ENCODE measurements at places on chromosomes 12 and 14.
A peak's percentile ranks its signal among the peaks of the same experiment; 100 is the strongest.

DNA sequence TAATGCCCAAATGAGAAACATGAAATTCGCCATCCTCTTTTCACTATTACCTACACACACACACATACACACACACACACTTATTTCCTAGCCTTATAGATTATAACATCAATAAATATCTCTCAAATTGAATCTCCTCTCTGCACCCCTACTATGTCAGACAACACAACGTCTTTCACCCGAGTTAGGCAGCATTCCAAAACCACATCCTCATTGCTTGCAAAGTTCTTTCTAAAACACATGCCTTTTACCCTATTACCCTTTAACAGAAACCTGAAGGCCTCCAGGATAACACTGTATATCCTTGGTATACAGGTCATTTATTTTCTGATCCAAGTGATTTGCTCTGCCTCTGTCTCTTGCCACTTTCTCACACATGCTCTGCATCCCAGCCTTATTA, 56.3 kb downstream of the KCNH5 start:
- DNase-seq, result no peak

DNA sequence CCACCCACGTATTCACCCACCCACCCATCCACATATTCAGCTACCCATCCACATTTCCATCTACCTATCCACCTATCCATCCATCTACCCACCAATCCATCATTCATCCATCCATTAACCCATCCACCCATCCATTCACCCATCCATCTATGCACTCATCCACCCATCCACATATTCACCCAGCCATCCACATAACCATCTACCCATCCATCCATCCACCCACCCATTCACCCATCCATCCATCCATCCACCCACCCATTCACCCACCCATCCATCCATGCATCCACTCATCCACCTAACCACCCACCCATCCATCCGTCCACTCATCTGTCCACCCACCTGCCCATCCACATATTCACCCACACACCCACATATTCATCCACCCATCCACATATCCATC, 70.5 kb downstream of the LGMN start:
- DNase-seq, result no peak

DNA sequence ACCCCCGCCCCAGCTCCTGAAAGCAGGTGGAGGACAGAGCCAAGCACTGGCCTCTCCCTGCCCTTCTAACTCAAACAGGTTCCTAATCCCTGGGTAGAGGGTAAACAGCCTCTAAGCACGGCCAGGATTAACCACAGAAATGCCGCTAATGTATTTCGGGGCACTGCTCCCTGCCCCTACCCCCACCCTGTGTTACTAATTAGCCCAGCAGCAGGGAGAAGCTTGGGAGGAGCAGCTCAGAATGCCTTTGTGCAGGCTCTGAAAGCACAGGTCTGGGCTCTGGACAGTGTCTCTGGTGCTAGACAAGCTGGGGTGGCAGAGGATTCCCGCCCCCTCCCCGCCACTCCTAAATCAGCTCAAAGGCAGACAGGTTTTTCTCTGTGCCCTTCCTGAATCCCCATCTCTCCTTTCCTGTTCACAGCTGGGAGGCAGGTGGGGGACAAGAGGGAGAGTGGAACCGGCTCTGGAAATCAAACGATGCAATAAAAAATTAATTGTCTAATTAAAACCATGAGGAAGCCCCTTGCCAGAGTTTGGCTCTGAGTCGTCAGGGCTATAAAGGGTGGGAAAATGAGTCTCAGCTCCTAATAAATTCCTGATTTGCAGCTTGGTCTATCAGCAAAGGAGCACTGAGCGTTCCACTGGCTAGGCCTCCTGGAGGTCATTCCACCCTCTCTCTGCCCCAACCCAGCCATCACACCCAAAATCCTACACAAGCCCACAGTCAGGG, 53.0 kb downstream of the SMUG1 start:
- DNase-seq, result no peak

- no peak for DNase-seq
These were observed 16.6 kb upstream of the TCP11L2 start for GRCh38 chr12:106285982-106286381.

- DNase-seq, result no peak
These were observed 502 bp upstream of the MBIP start for GRCh38 chr14:36320897-36321381.

- no peak for DNase-seq
These were observed 27.8 kb downstream of the HIP1R start for GRCh38 chr12:122862872-122863701.

DNA sequence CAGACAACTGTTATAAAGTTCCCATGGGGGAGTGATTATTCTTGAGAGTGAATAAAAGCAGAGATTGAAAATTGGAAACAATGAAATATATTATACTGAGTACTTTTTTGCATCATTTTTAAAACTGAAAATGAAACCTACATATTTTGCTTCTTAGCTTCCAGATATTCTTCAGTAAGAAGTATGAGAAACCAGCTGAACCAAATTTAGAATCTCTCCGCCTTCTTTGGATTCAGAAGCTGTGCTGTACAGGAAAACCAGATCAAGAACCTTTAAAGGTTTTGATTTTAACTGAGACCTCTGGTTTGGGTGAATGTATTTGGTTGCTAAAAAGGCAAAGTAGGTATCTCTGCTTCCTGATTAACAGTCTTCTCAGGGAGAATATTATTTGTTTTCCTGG, 109.4 kb downstream of the AKAP6 start:
- no peak for DNase-seq

DNA sequence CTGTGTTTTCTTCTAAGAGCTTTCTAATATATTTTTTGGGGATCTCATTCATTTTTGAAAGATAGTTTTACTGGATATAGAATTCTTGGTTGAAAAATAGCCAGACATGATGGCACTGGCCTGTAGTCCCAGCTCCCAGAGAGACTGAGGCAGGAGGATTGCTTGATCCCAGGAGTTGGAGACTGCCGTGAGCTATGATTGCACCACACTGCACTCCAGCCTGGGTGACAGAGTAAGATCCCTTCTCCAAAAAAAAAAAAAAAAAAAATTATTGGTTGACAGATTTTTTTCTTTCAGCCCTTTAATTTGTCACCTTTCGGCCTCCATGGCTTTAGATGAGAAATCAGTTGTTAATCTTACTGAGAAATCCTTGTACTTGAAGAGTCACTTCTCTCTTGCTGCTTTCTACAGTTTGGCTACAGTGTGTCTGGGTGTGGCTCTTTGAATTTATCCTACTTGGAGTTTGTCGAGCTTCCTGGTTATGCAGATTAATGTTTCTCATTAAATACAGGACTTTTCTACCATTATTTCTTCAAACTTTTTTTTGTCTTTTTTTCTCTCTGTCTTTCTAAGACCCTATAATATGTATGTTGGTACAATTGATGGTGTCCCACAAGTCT, 60.2 kb upstream of the AMN start:
- no peak for DNase-seq

DNA sequence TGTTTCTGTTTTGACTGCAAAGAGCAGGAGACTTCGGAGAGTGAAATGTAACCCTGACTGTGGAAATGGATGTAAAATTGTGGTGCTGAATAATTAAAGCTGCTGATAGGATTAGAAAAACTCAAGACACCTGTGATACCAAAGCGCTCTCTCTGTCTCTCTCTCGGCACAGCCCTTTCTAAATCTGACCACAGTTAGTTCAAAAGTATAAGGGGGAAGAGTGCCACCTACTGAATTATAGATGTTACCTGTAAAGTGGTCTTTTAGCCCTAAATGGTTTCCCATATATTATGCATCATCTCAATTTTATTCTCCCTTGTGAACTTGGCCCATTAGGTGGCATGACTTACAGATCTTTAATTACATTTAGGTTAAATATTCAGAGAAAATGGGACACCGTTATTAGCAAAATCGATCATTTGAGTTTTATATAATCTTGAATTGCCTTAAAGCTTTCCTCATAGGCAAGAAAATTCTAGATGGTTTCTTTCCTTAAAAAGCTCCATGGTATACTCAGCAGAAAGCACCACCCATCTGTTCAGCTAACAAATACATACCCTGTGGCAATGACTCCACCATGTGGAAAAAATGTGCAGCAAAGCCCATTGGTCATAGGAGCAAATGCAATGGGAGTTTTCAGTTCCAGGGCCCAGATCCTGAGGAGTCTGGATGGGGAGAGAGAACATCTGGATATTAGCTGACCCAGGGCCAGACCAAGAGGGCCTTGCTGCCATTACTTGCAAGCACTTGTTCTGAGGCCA, 18.1 kb downstream of the RFC5 start:
- DNase-seq, result no peak

DNA sequence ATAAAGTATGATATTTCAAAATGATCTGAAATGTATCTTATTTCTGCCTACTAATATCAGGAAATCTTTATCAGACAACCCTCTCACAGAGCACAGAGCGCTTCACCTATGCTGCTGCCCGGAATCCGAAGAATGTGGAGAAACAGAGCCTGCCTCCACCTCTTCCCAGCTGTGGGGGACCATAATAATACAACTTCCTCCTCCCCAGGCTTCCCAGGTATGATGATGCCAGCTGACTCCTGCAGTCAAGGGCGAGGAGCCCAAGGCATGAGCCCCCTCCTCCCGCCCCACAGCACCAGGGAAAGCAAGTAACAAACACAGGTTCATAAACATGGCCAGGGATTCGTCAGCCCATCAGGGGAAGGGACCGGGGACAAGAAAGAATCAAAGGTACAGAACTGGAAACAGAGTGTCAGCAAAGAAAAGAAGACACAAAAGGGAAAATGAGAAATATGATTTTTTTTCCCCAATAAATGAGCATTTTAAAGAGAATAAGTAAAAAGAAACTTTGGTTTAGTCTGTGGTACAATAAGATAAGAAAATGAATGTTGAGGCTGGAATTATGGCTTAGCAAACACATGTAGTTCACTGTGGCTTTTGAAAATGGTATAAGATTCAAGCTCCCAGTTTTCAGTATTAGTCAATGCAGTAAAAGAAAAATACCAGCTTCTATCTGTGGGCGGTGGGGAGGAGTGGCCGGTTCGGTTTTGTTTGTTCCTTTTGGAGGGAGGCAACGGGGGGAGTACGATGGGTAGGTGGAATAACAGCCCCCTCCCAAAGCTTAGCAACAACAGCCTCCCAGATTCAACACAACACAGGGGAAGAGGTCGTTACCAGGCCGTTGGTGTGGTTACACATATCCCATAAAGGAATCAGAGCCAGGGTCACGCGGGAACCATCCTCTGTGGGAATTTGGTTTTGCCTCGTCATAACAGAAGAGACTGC, 68.3 kb downstream of the SETD3 start:
- DNase-seq, result no peak

DNA sequence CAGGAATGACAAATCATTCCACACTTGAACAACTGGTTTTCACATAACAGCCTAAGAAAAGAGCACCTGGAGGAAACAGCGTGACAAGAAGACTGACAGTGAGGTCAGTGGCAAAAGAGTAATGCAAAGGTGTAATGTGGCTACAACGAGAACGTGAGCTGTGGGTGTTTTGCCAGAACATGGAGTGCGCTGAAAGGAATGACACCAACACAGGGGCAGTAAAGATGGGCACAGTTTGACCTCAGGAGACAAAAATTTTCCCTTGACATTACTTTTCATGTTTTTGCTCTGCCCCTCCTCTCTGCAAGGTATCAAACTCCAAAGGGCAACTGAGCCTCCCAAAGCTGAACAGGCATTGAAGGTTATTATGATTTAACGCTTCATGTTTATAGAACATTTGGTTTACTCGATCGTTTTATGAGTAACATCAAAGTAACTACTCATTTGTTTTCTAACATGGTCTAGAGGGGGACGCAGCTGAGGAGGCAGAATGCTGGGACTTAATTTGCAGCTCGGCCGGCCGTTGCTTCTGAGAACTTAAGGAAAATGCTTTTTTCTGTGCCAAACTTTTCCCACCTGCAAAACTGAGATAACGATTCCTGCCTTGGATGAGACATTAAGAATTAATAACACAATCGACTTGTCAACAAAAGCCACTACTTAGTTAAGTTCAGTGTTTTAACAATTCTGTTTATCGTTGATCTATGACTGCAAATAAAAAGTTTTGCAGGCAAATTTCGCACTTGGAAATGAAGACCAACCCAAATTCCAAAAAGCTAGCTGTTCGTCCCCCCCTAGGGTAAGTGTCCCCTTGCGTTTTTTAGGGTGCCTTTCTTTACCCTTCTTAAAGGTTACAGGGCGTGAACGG, 954 bp downstream of the HAUS4 start:
- no peak for DNase-seq

DNA sequence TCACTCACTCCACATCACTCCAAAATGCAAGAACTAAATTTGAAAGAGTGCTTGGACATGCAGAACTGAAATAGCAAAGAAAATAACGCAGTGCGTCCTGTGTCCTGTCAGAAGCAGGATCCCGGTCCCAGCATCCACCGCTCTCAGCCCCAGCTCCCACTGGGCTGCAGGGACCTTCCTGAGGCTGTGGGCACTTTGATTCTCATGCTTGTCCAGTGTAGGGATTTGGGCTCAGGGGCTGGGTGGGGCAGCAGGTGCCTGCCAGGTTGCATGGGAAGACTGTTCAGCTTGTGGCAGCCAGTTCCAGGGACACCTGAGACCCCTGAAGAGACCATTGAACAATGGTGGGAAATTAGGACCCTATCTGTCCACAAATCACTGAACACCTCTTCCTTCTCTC, 140.0 kb upstream of the FKBP4 start:
- DNase-seq, result no peak

- DNase-seq, result no peak
These were observed 100.4 kb downstream of the IRF2BPL start for GRCh38 chr14:76927971-76928700.

- DNase-seq, result no peak
These were observed 42.1 kb upstream of the USP44 start for GRCh38 chr12:95593266-95593871.

DNA sequence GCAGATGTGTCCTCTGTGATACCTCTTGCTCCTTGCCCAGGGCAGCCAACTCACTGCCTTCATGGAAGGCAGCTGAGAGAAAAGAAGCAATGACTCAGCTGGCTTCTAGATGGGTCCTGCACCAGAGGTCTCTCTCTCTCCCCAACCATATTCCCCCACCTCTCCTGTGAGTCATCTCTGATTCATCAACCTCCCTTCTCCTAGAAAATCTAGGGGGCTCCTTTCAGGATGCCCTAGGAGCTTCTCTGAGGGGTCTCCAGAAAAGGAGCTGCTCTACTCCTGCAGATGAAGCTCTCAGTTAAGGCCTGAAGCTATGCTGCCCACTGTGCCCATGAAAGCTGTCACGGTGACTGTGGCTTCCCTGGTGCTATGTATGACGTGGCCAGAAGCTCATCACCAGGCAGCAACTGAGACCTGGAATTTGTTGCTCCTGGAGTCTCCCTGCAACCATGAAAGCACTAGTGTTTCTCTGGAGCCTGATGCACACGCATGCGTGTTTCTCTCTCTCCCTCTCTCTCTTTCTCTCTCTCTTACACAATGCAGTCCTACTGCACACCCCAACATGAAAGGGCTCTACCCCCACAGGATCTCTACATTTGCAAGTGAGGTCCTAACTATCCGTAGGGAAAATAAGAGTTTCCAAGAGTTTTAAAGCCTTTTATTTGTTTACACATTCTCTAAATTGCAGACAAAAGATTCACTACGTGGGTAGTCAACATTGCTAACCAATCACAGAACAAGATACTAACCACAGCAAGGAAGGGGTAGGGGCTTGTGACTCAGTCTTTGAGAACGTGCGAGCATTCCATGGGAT, 285.3 kb downstream of the DPF3 start:
- no peak for DNase-seq

- DNase-seq, result no peak
These were observed 494.3 kb upstream of the USP15 start for GRCh38 chr12:61765926-61766325.

- DNase-seq, result peak; percentile 34
These were observed 72.3 kb downstream of the ANO2 start for GRCh38 chr12:5872745-5873144.

GRCh38 chr12:12195081-12195480, 71.8 kb downstream of the LRP6 start:
- no peak for DNase-seq
